Cardiac atrium fibroblast (primary cell): ENCODE measurements at places on chromosomes 6 and 20. TPM values are rescaled to one million over a fixed set of nuclear protein-coding genes. Genes with fewer than 3 reads are reported as not detected.

ASIP gene
- total RNA-seq: not detected in 2 replicates

MRAP2 gene
- 0.36 and 0.49 TPM in 2 replicates for total RNA-seq

SASH1 gene
- 27.8 and 30.1 TPM in 2 replicates for total RNA-seq

STMND1 gene
- total RNA-seq: not detected in 2 replicates

NOP56 gene
- total RNA-seq: 93.5 and 97.7 TPM in 2 replicates

BPIFB4 gene
- not detected in 2 replicates for total RNA-seq

MAS1 gene
- total RNA-seq: not detected in 2 replicates

ITCH gene
- 39.0 and 41.5 TPM in 2 replicates for total RNA-seq

SNRNP48 gene
- 10.0 and 16.2 TPM in 2 replicates for total RNA-seq

NAPB gene
- total RNA-seq: 3.8 and 7.9 TPM in 2 replicates

DDO gene
- 0.16 TPM in 1 of 2 replicates, not detected in the other for total RNA-seq

RAET1G gene
- 0.97 TPM in 1 of 2 replicates, not detected in the other for total RNA-seq

ZNF165 gene
- 0.16 and 0.36 TPM in 2 replicates for total RNA-seq

B3GAT2 gene
- not detected in 2 replicates for total RNA-seq
